ENCODE measurements at places on chromosomes 1 and 21.

- DNase-seq, result no peak
Observed at GRCh38 chr1:166675213-166675612, 164.1 kb upstream of the POGK start.

DNA sequence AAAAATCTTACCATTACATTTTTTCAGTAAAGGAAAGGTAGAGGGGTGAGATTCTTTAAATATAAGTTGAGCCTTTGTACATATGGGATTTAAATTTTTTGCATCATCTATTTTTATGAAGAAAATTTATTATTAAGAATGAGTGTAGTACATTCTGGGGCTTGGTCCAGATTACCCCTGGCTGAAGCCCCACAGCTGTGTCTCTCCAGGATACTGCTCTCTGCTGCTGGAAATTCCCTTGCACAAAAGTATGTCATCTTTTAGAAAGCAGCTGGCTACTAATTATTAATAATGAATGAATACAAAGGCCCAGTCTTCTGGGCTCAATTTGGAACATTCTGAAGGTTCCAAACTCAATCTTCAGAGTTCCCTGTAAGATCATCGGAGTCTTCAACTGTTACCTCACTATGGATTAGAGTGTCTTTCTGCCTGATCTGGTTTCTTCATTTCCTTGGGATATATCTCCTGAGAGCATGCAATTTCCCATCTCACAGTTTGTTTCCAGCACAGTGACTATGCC lies 428.6 kb upstream of the BRINP3 start:
- DNase-seq, result no peak

- no peak for DNase-seq
Observed at GRCh38 chr1:160839746-160840145, 22.9 kb downstream of the CD244 start.

DNA sequence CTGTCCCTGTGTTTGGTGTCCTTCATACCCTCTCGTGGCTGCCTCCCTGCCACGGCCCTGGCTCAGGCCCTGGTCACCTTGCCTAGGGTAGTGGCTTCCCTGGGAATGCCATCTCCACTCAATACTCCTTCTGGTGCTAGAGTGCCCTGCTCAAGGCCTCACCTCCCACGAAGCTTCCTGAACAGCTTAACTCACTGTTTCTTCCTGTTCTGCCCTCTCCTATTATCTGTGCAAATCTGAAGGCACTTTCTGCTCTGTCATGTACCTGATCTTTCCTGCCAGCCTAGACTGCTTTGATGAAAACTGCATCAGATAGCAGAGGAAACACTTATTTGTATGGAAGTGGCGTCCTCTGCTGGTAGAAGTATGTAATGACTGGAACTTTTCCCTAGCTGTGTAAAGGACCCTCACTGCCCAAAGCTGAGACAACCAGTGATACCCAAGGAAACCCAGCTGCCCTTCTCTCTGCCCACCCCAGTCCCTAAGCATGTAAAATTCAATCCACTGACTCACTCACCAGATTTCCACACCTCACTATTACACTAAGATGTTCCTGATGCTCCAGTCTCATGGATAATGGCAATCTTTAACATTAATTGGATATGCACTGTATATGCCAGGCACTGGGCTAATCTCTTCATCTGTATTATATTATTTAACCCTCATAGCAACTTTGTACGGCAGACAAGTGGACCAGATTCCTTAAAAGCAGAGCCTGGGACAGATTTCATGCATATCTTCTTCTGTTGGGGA lies 36.2 kb upstream of the BTG2 start:
- DNase-seq, result no peak

DNA sequence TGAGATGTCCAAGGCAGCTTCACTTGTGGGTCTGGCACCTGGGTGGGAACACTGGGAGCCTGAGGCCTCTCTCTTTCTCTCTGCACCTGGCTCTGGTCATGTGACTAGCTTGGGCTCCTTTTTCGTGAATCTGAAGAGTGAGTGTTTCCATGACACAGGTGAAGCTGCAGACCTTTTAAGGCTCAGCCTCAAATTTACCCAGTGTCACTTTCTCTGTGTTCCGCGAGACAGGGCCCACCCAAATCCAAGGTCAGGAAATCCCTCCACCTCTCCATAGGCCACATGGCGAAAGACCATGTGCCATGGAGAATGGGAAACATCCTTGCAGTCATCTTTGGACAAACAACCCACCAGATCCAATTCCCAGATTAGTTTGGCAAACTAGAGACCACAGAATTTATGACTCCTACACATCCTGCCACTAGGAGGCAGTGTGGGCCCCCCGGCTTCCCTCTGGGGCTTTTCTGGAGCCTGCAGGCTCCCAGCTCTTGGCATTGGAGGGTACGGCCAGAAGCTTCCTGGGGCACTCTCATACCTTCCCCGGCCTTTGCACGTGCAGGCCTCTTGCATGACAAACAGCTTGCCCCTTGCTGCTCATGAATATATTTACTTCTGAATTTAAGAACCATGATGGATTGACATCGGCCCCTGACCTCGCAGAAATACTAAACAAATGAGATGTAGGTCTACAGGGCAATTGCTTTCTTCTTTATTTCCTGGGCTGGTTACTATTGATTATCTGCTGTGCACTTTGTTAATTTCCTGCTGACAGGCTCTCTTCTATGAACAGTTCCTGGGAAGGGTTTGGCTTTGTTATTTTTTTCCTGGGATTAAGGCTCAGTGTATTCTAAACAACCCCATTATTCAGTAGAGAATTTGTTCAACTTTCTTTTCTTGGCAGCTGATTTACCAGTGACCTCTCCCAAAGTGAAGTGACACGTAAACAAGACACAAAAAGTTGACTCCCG lies 180.7 kb downstream of the KAZN start:
- DNase-seq, result no peak

DNA sequence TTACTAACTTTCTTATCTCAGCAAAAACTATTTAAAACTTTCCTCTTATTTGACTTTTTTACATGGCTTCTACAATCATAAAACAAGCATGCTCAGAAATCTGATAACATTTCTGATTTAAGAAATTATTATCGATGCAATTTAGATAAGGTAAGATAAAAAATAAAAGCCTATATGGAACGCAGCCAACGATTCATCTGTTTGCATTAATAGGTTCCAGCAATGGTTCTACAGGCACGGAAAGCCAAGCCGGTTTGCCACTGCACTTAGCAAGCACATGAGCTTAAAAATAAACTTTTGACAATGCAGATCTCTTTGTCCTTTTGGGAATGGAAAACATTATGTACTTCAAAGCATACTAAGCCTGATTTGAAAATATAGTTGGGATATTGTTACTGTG lies 77.5 kb upstream of the KCNK2 start:
- DNase-seq, result peak; percentile 33

GRCh38 chr1:243745356-243745755 lies 104.7 kb downstream of the AKT3 start:
- DNase-seq, result no peak

GRCh38 chr1:6014130-6014999 lies 22.1 kb upstream of the NPHP4 start:
- no peak for DNase-seq

DNA sequence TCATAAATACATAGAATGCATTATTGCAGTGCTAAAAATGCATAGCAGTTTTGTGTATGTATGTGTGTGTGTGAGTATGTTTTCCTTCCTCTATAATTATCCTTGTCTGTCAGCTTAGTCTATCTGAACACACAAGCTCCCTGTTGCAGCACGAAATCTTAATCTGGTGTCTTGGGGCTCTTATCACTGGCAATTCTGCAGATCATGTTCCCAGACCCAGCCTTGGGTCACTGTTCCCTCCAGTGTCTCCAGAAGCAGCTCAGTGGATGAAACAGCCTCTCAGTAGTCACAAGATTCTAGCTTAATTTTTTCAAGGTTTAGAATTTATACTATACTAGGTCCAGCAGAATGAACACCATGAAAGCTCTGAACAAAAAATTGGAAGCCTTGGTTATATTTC lies 777.9 kb downstream of the MRPL39 start:
- no peak for DNase-seq

DNA sequence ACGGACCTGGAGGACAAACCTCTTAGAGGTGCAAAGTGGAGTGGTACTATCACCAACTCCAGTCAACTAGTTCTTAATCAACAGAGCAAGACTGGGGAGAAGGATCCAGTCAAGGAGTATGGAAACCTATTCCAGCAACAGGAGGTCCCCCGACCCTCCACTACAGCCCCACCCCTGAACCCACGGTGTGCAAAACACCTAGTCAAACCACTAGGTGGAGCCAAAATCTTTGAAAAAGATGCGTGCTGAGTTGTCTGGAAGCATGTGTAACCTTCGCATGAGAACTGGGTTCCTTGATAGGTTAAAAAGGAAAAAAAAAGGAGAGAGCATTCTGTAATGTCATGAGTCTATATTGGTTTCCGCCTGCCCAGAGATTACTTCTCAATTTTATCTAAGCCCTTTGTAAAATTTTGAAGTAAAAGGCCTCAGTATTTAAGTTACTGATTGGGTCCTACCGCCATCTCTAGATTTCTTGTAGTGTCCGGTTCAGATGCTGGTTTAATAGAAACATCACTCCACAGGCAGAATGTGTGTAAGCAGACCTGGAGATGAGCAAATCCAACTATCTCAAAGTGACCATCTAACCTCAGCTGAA lies 81.9 kb upstream of the HAO2 start:
- no peak for DNase-seq

DNA sequence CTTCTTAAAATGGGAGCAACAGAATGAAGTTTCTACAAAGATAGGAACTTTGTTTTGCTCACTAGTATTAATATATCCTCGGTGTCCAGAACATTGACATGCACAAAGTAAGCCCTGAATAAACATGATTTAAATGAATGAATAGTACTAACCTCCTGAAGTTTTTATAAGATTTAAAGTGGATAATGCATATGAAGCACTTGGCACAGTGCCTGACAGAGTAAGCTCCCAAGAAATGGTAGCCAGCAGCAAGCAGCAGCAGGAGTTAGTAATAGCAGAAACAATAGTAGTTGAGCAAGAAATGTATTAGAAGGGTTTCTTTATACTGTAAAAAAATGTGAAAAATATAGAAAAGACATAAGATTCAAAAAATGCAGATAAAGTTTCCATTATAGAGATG lies 258.1 kb upstream of the C1orf87 start:
- no peak for DNase-seq

GRCh38 chr1:64312431-64312830 lies 109.0 kb downstream of the UBE2U start:
- DNase-seq, result no peak

- DNase-seq, result no peak
Observed at GRCh38 chr1:165014753-165015152, 341.8 kb downstream of the LMX1A start.
